ENCODE measurements at places on chromosomes 3 and 15. TPM values are rescaled to one million over a fixed set of nuclear protein-coding genes. Genes with fewer than 3 reads are reported as not detected.

Gene ARPP21
- polyA plus RNA-seq = not detected

Gene CHRD
- not detected for polyA plus RNA-seq

Gene MCTP2
- polyA plus RNA-seq = 2.0 TPM

Gene GLDN
- polyA plus RNA-seq = not detected

Gene MST1R
- polyA plus RNA-seq = not detected

Gene C3orf85
- not detected for polyA plus RNA-seq

Gene HIGD2B
- not detected for polyA plus RNA-seq

Gene GP5
- 1.9 TPM for polyA plus RNA-seq

Gene ATP13A4
- polyA plus RNA-seq = not detected

Gene EXD1
- polyA plus RNA-seq = not detected

Gene SELENOS
- 69.8 TPM for polyA plus RNA-seq

Gene TRIM59
- polyA plus RNA-seq = 21.6 TPM

Gene GABRA5
- not detected for polyA plus RNA-seq

Gene HEMK1
- 21.2 TPM for polyA plus RNA-seq

Gene ARID3B
- 4.1 TPM for polyA plus RNA-seq

Gene PEX5L
- polyA plus RNA-seq = 0.06 TPM

DNA sequence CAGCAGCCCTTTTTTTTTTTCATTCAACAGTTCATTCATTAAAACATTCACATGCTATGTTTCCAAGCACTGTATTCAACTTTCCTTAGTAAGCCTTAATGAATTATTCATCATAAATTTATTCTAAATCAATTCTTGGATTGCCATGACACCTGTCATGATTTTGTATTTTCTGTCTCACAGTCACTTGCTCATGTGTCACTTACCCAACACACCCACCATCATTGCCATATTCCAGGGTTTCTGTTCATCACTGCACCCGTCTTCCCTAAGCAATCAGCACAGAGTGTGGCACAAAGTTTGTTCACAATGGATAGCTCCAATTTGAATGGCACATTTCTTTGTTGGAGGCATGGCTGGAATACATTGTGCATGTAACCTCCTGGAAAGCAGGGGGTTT lies 27.2 kb downstream of the CPNE4 start:
- no peak for DNase-seq

DNA sequence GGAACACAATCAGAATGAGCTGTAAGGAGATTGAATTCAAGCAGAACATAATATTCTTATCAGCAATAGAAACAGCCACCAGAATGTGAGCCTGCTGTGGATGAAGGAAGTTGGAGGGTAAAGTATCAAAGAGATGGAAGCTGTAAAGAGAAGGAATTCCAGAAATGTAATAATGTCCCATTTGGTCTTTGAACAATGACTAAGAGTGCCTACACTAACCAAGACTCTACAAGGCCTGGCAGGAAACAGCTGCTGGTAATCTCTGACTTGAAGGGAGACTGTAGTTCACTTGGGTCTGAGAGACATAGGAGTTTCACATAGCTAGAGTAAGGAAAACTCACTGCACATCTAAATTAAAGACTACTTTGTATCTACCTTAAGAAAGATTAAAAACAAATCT lies 1176.0 kb upstream of the ALCAM start:
- no peak for DNase-seq

- DNase-seq = no peak
These were observed 19.0 kb upstream of the SLC25A36 start for GRCh38 chr3:140922634-140923033.

- no peak for DNase-seq
These were observed 24.6 kb upstream of the NFKBIZ start for GRCh38 chr3:101824702-101825101.

DNA sequence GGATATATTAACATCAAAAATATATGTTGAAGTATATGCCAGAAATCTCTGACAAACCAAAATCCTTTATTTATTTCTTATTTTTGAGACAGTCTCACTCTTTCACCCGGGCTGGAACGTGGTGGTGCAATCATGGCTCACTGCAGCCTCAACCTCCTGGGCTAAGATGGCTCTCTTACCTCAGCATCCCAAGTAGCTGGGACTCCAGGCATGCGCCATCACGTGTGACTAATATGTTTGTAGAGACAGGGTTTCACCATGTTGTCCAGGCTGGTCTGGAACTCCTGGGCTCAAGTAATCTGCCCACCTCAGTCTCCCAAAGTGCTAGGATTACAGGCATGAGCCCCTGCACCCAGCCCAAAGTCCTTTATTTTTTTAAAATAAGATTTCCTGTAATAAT lies 11.9 kb downstream of the FAIM start:
- DNase-seq = no peak

DNA sequence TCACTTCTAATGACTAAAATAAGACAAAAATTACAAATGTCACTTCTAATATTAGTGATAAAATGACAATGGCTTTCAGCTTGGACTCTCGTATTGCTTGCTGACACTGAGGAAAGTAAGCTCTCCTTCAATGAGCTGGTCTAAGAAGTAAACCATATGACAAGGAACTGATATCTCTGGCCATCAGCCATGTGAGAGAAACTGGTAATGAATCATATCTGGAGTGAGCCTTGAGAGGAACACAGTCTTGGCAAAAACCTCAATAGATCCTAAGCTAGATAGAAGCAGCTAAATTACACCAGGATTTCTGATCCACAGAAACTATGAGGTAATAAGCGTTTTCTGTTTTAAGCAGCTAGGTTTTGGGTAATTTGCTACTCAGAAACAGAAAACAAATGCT lies 1575.1 kb downstream of the OTOL1 start:
- no peak for DNase-seq

DNA sequence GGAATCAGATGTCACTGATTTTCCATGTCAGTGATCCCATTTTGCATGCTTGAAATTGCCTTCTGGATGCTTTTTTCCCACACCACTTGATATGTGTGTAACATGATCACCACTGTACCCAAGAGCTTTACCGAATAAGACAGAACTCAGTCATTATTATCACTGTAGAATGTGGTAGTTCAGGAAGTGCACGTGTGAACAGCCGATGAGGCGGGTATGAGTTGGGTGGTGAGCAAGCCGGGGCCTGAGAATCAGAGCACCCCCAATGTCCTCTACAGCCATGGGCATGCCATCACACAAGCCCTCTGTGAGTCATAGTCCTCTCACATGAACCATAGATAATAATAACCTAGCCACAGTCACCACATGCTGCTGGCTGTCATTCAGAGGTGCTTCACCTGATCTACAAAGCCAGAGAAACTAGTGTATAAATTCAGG lies 470.8 kb downstream of the SOX2 start:
- DNase-seq = no peak

DNA sequence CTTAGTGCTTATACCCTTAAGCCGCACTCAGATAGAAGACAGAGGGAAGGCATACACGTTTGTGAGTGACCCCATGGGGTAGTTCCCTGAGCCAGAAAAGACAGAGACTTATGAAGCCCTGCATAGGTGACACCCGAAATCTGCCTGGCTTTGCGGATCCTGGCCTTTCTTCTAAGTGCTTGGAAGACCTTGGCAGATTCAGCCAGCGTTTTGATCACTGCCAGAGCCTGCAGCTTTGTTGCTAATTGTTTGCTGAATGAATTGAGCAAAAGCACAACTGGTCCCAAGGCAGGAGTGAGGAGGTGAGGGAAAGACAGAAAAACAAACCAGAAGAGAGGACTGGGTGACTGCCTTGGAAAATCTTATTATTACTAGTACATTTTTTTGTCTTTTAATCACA lies 168.3 kb upstream of the ICE2 start:
- no peak for DNase-seq

GRCh38 chr3:74515451-74515850 lies 99.0 kb downstream of the CNTN3 start:
- DNase-seq = no peak

GRCh38 chr3:65811086-65811761 lies 227.5 kb downstream of the MAGI1 start:
- no peak for DNase-seq

- DNase-seq = no peak
These were observed 58.1 kb downstream of the DNAH1 start for GRCh38 chr3:52374173-52374572.

DNA sequence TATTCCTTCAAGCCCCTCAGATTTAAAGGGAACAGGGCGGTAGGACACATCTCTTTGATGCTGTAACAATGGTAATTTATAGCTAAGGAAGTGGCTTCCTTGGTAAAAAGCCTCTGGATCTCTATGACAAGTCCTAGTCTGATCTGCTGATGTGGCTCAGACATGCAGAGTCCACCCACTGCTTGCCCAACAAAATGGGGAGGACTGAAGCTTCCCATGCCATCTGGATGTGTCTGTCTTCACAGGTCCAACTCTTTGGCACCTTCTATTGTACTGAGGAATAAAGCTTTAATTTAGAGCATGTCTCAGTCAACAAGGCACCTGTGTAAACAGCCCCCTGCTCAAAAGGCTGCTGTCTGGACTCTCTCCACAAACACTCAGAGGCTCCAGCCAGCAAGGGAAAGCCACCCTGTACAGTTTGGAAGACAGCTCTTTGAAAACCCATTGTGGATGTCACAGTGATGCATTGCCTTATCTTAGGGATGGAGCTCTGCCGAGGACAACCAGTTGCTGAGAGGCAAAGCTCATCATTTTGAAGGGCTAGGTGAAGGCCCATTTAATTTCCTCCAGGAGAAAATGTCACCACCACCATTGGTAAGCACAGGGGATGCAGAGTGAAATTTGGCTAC lies 348.6 kb upstream of the GRM7 start:
- no peak for DNase-seq

GRCh38 chr15:71939981-71940588 lies 129.7 kb downstream of the NR2E3 start:
- no peak for DNase-seq

- DNase-seq = no peak
These were observed 44.7 kb downstream of the CEP70 start for GRCh38 chr3:138549179-138549977.

GRCh38 chr3:54353946-54354345 lies 231.6 kb downstream of the CACNA2D3 start:
- no peak for DNase-seq

GRCh38 chr3:199835-200234 lies 3.3 kb downstream of the CHL1 start:
- no peak for DNase-seq

- DNase-seq = no peak
These were observed 106.4 kb upstream of the TLE3 start for GRCh38 chr15:70203981-70204560.

DNA sequence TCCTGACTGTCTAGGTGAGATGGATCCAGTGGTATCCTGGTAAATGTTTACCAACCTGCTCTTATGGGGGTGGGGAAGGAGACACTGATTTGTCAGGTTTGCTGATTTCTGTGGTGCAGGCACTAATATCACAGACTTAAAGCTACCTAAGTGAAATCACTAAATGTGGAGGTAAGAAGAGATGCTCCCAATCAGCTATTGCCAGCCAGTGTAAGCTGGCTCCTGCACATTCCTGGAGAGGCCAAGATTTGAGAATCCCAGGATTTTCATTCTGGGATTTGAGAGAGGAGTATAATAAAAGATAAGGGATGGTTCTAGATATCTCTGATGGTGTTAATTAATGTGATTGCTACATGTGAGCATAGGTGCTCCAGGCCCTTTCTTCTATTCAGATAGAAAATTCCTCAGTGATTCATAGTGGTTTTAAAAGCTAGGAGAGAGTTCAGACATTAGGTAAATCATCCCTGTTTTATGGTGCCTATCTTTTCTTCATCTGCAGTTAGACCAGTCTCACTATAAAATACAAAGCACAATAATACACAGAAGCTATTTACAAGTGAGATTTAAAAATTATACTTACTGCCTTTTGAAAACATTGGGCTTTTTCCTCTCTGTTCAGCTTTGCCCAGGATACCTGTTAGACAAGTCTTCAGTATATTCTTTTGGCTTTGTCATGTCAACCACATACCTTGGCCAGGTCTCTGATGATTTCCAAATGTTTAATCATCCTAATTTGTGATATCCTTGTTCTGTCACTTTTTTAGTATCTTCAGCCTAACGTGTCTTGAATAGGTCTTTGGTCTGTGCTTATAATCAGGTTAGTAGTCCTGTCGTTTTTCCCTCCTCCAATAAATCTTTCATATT lies 90.9 kb downstream of the MBNL1 start:
- DNase-seq = no peak

GRCh38 chr3:77835921-77836320 lies 796.0 kb downstream of the ROBO2 start:
- no peak for DNase-seq

GRCh38 chr15:69808756-69809155 lies 289.0 kb downstream of the TLE3 start:
- no peak for DNase-seq

- no peak for DNase-seq
These were observed 58.5 kb upstream of the CTSH start for GRCh38 chr15:79003301-79003700.

DNA sequence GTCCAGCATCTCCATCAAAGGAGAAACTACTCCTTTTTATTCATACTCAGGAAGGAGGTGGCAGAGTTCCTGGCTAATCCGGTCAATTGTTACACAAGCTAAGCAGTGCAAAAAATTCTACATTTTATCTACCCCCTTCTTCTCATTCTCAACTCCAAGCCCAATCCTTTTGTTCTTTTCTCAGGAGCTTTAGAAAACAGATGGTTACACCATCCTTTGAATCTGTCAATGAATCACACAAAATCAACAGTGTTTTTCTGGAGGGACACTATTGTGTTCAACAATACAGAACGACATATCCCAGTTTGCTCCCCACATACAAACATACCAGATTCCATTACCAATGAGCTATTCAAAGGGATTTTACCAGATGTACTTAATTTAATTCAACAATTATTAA lies 362.1 kb downstream of the MAGI1 start:
- no peak for DNase-seq

DNA sequence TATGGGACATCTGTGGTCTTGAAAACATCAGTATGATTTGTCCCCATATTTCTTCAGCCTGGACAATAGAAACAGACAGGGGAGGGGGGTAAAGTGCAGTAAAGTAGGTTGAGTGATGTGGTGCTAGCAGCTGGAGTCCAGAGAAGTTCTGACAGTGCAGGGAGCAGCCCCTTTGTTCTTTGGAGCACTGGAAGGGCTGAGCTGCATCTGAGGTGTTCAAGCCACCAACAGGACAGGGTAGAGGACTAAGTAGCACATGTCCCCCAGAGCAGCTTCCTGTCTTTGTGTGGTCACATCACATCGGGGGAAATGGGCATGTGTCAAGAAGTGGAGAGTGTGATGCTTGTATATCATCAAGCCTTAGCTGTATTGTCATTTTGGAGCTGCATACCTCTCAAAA lies 12.1 kb downstream of the MRPS22 start:
- DNase-seq = no peak
